Activated naive CD4-positive, alpha-beta T cell (primary cell): ENCODE measurements at places on chromosomes 2 and 18.

DNA sequence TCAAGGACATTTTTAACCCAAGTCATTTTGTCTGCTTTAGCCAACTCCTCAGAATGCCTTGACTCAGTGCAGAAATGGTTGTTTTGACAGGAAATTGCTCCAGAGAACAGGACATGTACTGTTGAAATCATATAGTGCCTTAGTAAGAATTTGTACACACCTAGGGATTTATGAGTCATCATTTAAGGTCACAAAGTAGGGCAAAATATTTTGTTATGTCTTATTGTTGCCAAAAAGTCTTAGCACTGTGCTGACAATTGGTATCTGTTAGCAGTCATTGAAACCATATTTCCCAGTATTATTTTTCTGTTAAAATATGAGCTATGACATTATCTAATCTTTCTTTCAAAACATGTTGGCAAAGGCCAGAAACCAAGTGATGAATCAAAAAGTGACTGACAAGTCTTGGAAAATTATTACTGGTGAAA is 104.5 kb downstream of the OSBPL6 start:
- no peak for DNase-seq

- DNase-seq, result no peak
Observed at GRCh38 chr18:41879256-41879655, 75.8 kb upstream of the PIK3C3 start.

- DNase-seq, result no peak
Observed at GRCh38 chr2:158025255-158025996, 76.2 kb upstream of the UPP2 start.

- no peak for DNase-seq
Observed at GRCh38 chr2:128768041-128768440, 449.4 kb upstream of the HS6ST1 start.

GRCh38 chr2:55887901-55888624 is 35.5 kb downstream of the EFEMP1 start:
- no peak for DNase-seq

DNA sequence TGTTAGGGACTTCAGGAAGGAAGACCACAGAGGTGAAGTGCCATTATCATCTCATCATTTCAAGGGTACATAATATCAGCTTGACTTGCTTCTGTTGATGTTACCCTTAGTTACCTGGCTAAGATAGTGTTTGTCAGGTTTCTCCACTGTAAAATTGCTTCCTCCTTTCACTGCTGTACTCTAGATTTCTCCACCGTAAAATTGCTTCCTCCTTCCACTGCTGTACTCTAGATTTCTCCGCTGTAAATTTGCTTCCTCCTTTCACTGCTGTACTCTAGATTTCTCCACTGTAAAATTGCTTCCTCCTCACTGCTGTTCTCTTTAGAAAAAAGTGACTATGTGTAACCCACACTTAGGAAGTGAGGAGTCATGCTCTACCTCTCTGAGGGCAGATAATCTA is 1460.3 kb downstream of the SUCLG1 start:
- no peak for DNase-seq

DNA sequence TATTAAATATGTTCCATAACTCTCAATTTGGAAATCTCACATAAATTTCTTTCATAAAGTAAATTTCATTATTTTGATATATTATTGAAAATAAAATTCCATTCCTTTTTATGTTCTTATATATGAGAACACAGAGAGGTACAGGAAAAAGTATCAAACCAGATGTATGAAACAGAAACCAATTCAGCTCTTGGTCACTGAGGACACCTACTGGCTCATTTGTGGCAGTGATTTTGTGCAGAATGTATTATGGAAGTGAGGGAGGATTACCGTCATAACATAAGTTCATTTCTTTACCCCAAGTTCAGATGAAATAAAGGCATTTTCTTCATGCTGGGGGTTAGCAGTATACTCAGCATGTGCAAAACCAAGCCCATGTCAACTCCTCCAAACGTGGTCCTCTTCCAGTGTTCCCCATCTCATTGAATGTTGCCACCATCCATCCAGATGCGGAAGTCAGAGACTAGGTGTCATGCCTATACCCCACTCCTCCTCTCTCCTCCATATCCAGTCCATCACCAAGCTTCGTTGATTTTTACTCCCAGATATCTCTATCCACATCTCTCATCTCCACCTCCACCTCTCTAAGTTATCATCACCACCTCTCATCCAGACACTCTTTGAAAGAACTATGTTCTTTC is 41.7 kb upstream of the MALL start:
- DNase-seq, result no peak

GRCh38 chr2:231399853-231400680 is 4.6 kb downstream of the B3GNT7 start:
- DNase-seq, result no peak

GRCh38 chr18:74836296-74837139 is 238.8 kb downstream of the ZNF407 start:
- no peak for DNase-seq

- no peak for DNase-seq
Observed at GRCh38 chr2:128636802-128637147, 318.1 kb upstream of the HS6ST1 start.

DNA sequence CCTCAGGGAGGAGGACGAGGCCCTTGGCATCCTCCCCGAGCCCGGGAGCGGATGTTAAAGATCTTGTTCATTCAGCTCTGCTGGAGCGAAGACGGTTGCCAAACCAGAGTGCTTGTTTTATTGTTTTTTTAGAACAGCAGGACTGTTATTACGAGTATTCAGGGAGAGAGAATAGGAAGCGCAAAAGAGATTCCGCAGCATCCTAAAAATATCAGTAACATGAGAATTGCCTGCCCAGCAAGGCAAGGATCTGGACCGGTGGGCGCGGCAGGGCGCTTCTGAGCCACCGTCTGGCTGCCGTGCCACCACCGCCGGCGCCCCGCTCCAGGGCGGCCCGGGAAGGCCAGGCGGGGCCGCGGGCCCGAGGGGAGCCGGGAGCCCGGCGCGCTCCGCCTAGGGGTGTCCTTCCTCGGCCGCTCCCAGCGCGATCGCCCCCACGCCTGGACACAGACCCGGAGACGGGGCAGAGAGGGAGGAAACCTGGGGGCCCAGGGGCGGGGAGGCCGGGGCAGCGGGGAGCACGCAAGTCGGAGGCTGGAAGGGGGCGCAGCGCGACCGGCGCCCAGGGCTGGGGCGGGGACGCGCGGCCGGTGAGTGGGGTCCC is 843 bp downstream of the CYS1 start:
- DNase-seq, result no peak

DNA sequence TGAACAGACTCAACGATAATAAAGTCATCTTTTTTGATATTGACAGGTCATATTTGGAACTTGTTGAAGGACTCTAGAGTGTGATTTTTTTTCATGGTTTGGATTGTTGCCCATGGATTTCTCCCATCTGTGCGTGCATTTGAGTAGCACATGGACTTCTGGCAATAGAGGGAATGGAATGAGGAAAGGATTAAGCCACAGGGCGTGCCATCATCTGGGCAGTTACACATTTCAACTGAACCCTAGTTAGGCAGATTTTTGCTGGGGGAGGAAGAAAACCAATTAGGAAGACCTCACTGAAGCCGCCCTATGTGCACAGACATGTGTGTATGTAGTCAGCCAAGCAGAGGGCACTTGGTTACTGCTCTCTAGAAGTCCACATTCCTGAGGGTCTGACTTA is 72.6 kb downstream of the TPGS2 start:
- DNase-seq, result no peak

GRCh38 chr18:2932247-2933181 is 80.4 kb downstream of the LPIN2 start:
- DNase-seq, result no peak

GRCh38 chr2:96594691-96595152 is 43.4 kb downstream of the KANSL3 start:
- DNase-seq, result no peak

GRCh38 chr2:212173756-212174510 is 364.7 kb downstream of the ERBB4 start:
- no peak for DNase-seq

DNA sequence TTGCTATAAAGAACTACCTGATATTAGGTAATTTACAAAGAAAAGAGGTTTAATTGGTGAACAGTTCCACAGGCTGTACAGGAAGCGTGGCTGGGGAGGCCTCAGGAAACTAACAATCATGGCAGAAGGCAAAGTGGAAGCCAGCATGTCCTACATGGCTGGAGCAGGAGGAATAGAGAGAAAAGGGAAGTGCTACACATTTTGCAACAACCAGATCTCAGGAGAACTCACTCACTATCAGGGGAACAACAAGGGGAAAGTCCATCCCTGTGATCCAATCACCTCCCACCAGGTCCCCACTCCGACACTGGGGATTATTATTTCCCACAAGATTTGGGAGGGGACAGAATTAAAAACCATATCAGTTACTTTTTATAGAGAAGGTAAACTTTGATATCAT is 273.5 kb upstream of the MMADHC start:
- no peak for DNase-seq

GRCh38 chr2:231300722-231301076 is 94.8 kb upstream of the B3GNT7 start:
- DNase-seq, result no peak

GRCh38 chr2:239807568-239807967 is 217.6 kb downstream of the NDUFA10 start:
- DNase-seq, result no peak

- DNase-seq, result no peak
Observed at GRCh38 chr2:161418275-161418714, 2.2 kb downstream of the TBR1 start.

GRCh38 chr18:38413193-38413592 is 847.6 kb upstream of the CELF4 start:
- DNase-seq, result no peak

DNA sequence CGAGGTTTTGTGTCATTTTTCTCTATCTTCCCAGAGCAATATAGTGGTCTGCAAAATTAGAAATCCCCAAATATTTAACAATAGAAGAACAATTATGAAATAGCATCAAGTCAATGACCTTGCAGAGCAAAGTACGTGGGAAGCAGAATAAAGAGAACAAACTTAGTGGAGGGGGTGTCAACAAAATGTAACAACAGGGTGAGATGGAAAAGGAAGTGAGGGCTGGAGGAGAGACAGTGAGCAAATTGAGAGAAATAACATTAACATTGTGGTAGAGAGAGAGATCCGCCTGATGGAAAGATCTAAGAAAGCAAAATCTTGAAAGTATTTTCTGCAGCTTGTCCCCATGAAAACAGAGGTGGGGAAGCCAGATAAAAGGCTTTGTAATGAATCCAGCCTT is 23.4 kb downstream of the ARHGAP15 start:
- DNase-seq, result no peak

GRCh38 chr2:85369500-85369899 is 14.9 kb downstream of the ELMOD3 start:
- no peak for DNase-seq

DNA sequence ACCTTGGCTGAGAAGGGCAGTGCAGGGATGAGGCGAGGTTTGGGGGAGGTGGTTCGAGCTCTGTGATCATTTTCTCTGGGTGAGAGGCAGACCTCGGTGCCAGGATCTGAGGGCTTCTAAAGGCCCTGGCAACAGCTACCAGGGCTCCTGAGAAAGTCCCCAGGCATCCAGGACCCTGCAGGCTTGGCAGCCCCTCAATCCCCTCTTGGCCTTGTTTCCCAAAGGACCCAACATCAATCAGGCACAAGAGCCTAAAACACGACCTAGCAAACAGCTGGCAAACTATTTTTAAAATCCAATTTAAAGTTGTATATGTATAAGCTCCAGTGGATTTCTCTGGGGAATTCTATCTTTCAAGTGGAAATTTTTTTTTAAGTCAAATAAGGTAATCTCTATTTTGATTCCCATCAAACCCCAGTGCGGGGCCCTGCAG is 15.0 kb upstream of the MAT2A start:
- no peak for DNase-seq

GRCh38 chr18:63317556-63317946 is 2.0 kb downstream of the BCL2 start:
- no peak for DNase-seq
